ENCODE measurements at places on chromosomes 6 and 20.
A peak's percentile ranks its signal among the peaks of the same experiment; 100 is the strongest.

- no peak for DNase-seq
Observed at GRCh38 chr6:41756354-41756753, 9.2 kb upstream of the PGC start.

DNA sequence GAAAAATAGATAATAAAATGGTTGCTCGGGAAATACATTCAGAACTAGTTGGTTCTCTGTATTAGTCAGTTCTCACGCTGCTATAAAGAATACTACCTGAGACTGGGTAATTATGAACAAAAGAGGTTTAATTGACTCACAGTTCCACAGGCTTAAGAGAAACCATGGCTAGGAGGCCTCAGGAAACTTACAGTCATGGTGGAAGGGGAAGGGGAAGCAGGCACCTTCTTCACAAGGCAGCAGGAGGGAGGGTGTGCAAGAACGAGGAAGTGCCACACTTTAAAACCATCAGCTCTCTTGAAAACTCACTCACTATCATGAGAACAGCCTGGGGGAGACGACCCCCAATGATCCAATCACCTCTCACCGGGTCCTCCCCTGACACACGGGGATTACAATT is 24.2 kb upstream of the SNX9 start:
- DNase-seq = no peak

DNA sequence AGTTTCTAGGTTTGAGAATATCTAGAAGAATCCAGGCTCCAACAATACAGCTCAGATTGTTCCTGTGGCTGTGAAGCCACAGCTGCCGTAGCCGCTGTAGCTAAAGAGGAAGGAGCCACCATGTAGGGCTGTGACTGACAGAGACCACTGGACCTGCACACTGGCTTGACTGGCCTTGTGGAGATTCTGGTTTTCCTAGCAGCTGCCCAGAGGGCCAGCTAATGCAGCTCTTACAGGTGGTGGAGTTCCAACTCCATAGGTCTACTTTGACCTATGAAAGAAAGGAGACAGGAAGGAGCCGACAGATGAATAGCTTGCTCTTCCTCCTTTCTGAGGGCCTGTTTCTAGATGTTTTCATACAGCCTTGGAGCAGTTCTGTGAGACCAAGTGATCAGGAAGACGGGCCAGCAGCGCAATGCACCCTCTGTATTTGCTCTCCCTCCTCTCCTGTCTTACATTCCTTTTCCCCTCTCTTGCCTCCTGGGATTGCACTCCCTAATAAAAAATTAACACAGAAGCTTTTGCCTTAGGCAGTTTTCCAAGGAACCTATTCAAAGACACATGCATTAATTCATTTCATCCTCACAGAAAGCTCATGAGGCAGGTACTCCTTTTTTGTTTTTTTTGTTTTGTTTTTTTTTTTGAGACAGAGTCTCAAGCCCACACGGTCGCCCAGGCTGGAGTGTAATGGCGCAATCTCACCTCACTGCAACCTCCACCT is 51.8 kb upstream of the MYB start:
- DNase-seq = no peak

DNA sequence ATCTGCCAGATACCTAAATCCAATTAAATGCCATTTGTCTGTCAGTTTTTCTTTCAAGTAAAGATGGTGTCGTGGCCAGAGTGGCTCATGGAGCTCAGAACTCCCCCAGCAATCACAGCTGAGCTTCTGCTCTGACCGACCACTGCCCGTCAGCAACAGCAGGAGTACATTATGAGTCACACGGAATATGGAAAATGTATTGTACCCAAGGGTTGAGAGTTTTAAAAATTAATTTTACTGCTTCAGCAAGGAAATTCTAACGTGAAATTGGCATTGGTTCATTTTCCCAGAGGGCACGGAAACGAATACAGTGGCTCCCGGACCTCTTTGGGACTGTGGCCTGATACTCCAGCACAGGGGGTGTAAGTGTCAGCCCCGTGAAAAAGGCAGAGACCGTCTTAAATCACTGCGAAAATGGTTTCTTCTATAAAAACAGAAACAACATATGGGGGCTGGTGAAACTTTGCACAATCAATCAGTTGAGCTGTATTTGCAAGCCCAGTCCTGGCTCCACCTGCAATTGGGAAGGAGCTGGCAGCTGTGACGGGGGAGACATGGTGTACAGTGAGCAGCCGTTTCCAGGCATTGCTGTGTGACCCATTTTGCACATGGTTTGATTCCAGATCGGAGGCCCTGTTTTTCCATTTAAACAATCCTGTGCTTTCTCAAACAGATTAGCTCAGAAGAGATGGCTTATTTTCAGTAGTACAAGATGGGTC is 12.8 kb downstream of the NPEPL1 start:
- no peak for DNase-seq

DNA sequence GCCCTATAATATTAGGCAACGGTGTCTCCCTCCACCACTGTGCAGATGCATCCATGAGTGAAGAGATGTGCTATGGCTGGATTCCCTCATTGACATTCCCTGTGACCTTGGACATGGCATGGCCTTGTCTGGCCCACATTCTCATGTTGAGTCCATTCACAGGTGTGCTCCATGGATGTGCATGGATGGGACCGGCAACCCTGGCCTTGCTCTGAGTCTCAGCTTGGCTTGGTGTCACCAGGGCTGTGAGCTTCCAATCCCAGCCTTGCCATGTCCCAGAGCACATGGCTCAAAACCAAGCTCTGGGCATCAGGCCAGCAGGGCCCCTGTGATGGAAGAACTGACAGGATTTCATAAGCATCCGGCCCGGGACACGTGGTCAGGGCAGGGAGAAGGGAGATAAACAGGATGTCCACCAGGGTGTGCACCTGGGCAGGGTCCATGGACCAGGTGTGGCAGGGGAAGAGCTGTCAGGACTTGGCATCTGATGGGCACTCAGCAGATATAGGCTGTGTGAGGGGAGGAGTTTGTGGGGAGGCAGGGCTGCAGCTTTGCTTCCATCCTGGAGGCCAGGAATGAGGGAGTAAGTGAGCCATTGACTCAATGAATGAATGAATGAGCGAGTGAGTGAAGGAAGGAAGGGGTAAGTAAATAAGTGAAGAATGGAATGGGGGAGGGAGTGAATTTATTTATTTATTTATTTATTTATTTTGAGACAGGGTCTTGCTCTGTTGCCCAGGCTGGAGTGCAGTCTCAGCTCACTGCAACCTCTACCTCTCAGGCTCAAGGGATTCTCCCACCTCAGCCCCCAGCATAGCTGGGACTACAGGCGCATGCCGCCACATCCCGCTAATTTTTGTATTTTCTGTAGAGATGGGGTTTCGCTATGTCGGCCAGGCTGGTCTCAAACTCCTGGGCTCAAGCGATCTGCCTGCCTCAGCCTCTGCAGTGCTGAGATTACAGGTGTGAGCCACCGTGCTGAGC is 15.7 kb downstream of the NRSN2 start:
- DNase-seq = peak; percentile 48

- peak; percentile 75 for DNase-seq
Observed at GRCh38 chr6:36829919-36830544, 9.2 kb downstream of the CPNE5 start.

DNA sequence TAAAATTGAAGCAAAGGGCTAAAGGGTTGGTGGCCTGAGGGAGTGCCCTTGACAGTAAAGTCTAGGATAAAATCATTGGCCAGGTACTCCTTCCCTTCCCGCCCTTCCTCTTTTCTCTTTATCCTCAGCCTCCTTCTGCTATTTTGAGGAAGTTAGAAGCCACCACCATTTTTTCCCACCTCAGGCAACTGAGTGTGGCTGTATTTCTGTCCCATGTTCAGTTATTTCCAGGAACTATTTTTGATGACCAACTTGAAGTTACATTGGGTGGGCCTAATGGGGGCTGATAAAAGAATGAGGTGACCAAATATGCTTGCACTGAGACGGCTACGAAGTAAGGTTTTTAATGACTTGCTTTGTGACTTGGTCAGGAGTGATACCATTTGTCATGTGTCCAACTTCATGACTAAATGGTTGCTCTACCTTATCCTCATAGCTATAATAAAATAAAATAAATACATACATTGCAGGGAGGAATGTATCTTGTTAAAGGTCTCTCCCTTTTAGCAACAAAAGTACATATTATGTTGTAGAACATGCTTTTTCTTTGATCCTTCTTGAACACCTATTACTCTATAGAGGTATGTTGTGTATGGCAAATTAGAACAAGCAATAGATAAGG is 12.0 kb downstream of the PTPN1 start:
- DNase-seq = no peak

GRCh38 chr6:7238900-7239589 is 74.0 kb downstream of the SSR1 start:
- peak; percentile 80 for DNase-seq

GRCh38 chr6:124310139-124310538 is 506.5 kb downstream of the NKAIN2 start:
- no peak for DNase-seq

- no peak for DNase-seq
Observed at GRCh38 chr6:169536446-169537170, 165.2 kb downstream of the WDR27 start.

DNA sequence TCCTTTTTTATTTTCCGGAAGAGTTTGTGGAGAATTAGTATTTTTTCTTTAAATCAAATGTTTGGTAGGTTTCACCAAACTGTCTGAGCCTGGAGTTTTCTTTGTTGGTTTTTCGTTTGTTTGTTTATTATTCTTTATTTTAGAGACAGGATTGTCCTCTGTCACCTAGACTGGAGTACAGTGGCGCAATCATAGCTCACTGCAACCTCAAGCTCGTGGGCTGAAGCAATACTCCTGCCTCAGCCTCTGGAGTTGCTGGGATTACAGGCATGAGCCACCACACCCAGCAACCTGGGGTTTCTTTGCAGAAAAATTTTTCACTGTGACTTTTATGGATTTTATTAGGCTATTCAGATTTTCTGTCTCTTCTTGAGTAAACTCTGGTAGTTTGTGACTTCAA is 120.2 kb upstream of the LOC128125822 start:
- no peak for DNase-seq

DNA sequence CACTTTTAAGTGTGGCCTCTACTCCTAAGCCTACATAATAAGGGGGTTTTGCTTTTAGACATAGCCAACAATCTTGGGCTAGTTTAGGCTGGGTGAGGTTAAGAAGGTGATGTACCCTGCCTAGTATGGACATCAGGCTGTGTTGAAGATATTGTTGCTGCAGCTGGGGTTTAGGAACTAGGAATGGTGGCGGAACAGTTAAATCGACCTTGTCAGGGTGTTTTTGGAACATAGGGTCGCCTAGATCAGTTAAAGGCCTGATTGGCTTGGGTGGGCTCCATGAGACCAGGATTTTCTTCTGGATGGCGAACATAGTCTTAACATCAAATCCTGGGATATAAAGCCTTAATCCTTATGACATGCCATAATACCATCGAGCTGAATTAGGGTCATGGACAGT is 156.1 kb downstream of the TRIM27 start:
- no peak for DNase-seq

- DNase-seq = no peak
Observed at GRCh38 chr6:102458990-102459389, 1065.5 kb downstream of the GRIK2 start.

- peak; percentile 99 for DNase-seq
Observed at GRCh38 chr6:13614926-13615791, at the start of gene NOL7. NOL7 (plus strand) TSS chr6:13615335; CDS start chr6:13615359, 24 bp downstream.

Measured in MG63 (cell line).